Stomach (tissue), 19 donors: ENCODE measurements at places on chromosomes 12 and 14. TPM values are rescaled to one million over a fixed set of nuclear protein-coding genes. Genes with fewer than 3 reads are reported as not detected.
A peak's percentile ranks its signal among the peaks of the same experiment; 100 is the strongest.

GRCh38 chr14:68506021-68506644 lies 286.7 kb downstream of the ZFP36L1 start:
- peak; percentile 83 for DNase-seq

GRCh38 chr14:23387916-23388882 lies 11.4 kb downstream of the CMTM5 start:
- no peak for DNase-seq

DNA sequence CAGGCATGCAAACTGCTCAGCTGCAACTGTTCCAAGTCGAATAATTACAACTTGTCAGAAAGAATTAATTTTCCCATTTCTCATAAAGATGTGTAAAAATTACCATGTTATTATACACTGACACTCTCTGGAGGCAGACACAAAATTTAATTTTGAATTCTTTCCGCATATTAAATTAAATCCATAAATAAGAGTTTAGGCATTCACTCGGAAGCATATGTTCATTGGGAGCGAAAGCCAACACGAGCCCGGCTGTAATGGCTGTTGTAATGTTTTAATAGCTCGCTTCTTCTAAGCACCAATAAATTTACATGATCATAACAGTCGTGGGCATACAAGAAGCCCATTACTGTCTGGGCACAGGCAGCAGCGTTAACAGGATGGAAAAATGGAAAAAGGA lies 189.6 kb upstream of the SOX5 start:
- no peak for DNase-seq

MMP17 gene
- 2.2 TPM for total RNA-seq

KRT80 gene
- total RNA-seq, result not detected

DNA sequence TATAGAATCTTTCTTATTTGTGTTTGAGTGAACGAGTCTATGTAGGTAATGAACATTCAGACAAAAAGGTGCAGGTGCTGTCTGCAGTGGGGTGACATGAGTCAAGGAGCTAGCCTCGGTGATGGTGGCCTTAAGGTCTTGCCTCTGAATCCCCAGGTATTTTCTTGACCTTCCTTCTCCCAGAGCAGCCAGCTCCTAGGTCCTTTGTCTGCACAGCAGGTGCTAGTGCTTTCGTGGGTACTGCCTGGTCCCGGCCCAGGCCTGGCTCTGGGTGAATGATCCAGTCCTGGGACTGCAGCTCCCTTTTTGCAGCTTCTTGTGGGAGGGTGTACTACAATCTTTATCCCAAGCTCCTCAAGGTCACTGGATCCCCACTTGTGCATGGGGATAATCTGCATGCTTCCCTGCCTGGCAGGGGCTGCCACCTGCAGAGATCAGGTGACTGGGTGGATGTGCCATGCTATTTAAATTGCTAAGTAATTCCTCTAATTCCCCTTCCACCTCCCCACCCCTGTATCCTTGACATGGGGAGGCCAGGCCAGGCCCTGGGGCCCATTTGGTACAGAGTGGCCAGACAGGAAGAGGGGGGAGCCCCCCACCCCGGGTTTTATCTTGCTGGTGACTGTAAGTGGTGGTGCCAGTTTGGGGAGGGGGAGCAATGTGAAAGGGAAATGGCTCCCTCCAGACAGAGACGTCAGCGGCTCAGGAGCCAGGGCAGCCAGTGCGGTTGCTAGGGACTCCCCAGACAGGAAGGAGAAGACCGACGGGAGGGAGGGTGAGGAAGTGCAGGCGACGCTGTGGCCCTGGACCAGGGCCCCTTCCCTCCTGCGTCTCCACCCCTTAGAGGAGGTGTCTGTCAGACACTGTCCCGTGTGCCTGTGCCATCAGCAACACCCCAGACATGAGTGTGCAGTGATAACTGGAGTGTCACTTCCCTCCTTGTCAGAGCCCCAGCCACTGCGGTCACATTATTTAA lies 6.7 kb downstream of the VASH1 start:
- peak; percentile 40 for DNase-seq

- DNase-seq, result no peak
These were observed 931.2 kb downstream of the NRXN3 start for GRCh38 chr14:79101388-79101787.

ART4 gene
- 2.0 TPM for total RNA-seq

GRCh38 chr12:91043408-91043807 lies 14.4 kb downstream of the KERA start:
- no peak for DNase-seq

ARMH4 gene
- total RNA-seq, result 2.2 TPM
